ENCODE measurements at places on chromosomes 12 and 14.

- no peak for DNase-seq
Measured at GRCh38 chr12:2963154-2963759, 4.1 kb downstream of the TEAD4 start.

DNA sequence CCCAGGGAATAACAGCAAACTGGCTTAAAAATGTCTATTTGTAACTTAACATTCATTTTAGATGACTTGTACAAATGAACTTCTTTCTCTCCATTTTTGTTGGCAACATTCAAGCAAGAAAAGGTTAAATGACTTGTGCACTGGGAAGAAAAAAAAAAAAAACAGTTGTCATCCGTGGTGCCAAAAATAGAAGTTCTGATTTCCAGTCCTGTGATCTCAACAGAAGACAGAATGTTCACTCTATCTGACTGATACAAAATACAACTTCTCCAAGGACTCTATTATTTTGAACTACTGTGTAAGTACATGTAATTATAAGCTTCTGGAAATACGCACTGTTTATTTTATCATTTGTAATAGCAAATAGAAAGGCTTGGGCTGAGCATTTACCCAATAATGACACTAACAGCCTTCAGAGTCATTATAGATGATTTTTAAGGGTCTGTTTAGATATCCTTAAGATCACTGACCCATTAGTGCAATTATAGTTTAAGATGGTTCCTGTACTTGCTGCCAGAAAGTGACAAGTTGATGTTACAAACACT is 59.9 kb downstream of the LIN7A start:
- no peak for DNase-seq

DNA sequence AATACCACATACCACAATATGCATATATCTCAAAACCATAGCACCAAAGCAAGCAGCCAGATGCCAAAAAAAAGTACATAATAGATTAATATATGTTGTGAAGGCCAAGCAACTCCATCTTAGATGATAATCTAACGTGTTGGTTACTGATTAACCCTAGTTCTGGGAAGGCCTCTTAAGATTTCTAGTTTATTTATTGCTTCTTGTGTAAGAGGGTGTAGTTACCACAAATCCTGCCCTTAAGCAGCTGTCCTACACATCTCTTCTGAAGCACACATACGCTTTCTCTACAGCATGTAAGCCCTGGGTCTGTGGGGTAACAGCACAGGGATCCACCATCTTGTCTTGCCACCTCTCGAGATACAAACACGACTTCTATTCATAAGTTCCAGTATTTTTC is 236.8 kb upstream of the AVPR1A start:
- no peak for DNase-seq

GRCh38 chr12:42483521-42483790 is 106.1 kb downstream of the PRICKLE1 start:
- no peak for DNase-seq

GRCh38 chr14:95315579-95315978 is 4.1 kb downstream of the CLMN start:
- DNase-seq, result no peak

GRCh38 chr12:78568321-78569020 is 296.1 kb upstream of the SYT1 start:
- no peak for DNase-seq

- no peak for DNase-seq
Measured at GRCh38 chr12:18750085-18750484, 12.2 kb downstream of the CAPZA3 start.

DNA sequence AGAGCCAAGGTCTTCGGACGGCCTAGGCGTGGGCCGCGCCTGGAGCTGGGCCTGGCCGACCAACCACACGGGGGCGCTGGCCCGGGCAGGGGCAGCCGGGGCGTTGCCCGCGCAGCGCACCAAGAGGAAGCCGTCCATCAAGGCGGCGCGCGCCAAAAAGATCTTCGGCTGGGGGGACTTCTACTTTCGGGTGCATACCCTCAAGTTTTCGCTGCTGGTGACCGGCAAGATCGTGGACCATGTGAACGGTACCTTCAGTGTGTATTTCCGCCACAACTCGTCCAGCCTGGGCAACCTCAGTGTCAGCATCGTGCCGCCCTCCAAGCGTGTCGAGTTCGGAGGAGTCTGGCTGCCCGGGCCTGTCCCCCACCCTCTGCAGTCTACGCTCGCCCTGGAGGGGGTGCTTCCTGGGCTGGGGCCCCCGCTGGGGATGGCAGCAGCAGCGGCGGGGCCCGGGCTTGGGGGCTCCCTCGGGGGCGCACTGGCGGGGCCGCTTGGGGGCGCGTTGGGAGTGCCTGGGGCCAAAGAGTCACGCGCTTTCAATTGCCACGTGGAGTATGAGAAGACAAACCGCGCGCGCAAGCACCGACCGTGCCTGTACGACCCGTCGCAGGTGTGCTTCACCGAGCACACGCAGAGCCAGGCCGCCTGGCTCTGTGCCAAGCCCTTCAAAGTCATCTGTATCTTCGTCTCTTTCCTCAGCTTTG is 4.4 kb upstream of the SHMT2 start:
- peak; percentile 67 for DNase-seq

DNA sequence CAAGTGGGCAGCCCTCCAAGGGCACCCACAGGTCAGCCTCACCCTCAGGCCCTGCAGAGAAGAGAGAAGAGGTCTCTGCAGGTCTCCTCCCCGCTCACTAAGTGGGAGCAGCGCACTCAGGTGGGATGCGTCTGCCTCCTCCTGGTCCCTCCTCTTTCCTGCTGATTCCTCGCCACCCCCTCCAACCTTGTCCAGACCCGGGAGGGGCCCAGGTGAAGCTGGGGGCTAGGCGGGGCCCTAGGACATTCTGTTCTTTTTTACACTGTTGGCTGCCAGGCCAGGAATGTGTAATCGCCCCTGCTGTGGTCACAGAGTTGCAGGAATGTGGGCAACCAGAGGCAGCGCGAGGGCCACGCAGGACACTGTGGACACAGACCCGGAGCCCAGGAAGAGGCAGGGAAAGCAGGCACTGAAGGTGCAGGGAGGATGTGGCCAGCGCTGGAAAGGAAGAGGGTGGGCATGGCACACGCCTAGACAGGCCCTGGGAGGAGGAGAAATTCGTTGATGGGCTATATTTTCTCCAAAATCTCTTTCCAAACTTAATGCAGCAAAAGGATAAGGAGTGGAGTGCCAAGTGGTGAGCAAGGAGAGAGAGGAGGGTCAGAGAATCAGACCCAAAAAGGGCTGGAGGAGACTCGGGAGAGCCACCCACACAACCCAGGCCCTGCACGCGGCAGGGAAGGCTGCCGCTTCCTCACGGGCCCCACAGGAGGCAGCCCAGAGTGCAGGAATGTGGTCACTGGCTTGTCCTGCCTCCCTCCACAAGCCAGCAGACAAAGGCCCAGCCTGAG is 911 bp upstream of the SCNN1A start:
- DNase-seq, result no peak

DNA sequence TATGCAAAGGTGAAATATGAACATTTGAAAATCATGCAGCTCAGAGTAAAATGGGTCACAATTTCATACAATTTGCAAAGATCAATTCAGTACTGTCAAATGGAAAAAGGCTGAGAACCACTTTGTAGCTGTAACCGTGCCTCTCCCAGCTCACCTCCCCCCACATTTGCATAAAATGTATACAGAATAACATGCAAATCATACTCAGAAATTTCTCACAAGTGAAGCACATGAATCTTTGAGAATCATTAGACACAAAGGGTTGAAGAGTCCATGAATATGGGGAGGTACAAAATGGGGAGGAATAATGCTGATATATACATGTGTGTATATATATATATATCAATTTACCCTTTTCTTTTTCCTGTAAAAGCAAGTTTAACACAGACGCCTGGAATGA is 162.1 kb downstream of the APAF1 start:
- DNase-seq, result no peak

DNA sequence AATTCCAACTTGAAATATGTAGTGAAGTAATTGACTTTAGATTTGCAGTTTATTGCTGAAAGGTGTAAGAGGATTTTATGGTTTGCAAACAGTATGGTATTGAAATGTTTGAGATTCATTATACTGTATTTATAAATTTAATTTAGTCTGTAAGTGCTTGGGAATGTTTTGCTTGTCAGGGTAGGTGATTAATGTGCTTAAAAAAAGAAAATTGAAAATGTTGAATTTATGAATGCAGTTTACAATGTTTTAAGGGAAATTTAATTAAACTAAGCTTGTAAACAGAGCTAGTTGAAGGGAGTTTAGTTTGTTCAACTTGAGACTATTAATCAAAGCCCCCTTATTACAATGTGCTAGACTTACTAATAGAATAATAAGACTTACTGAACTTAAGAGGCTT is 18.0 kb upstream of the CRY1 start:
- no peak for DNase-seq

DNA sequence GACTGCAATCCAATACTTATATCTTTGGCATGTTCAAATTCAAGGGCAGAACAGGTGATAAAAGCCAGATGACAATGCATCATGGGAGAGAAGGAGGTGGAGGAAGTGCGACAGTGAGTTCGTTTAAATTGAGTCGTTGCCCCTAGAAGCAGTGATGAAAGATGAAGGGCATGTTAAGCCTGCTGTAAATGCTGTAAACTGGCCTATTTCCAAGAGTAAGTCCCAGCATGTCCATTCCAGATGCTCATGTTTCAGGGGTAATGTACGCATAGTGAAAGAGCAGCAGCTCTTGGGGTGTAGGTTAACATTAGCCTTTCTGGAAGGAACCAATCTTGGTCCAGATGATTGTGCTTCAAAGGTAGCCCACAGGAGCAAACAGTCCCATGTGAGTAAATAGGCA is 97.1 kb downstream of the C2CD5 start:
- no peak for DNase-seq

- DNase-seq, result no peak
Measured at GRCh38 chr14:51511265-51511664, 140.4 kb upstream of the FRMD6 start.

- DNase-seq, result no peak
Measured at GRCh38 chr12:12582895-12583303, 20.2 kb upstream of the DUSP16 start.

- no peak for DNase-seq
Measured at GRCh38 chr12:74728006-74728405, 190.4 kb downstream of the ATXN7L3B start.

DNA sequence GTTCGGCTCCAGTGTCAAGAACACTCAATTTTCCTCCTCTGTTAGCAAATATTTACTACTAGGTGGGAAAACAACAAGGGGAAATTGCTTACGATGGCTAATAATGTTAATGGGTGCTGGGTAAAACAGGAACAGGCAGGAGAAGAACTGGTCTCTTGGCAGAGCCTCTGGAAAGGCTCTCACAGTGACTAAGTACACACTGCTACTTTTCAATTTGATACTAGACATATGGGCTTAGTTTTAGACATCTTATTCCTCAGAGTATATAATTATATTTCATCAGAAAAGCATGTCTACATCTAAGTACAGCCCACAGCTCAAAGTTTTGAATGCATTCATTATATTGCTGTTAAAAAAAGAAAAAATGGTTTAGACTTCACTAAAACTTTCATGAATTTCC is 65.4 kb upstream of the SAV1 start:
- no peak for DNase-seq

DNA sequence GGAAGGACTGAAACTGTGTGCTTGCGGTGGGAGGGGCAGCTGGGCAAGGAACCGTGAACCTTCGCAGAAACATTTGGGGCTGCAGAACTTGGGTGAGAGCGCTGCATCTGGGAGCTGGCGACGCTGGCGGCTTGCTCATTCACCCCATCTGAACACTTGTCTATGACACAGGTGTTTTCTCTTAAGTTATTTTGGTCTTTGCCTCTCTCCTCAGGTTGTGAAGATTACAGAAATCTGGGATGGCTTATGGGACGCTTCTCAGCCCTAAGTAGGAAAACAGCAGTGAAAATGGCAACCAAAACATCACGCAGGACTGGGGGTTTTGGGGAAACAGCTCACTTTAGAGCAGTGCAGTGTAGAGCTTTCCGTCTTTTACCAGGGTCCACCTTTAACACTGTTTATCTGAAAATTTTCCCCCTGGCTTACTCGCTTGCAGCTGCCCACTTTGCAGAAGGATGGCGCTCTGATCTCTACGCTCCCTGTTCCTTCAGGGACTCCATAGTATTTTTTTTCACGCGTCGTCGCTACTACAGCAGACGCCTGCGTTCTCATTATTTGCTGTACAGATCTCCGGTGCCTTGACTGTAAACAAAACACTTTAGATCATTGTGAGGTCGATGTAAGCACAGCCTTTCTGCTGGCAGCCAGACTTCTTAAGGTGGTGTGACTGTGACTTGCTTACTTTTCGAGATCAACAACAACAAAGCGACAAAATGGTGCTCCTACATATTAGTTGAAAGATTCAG is 2.7 kb upstream of the CDKN1B start:
- DNase-seq, result peak; percentile 54

Measured in NCI-H510A treated with DMSO at 0.1 percent for 48 hours (cell line).